ENCODE measurements at places on chromosomes 3 and 15.

DNA sequence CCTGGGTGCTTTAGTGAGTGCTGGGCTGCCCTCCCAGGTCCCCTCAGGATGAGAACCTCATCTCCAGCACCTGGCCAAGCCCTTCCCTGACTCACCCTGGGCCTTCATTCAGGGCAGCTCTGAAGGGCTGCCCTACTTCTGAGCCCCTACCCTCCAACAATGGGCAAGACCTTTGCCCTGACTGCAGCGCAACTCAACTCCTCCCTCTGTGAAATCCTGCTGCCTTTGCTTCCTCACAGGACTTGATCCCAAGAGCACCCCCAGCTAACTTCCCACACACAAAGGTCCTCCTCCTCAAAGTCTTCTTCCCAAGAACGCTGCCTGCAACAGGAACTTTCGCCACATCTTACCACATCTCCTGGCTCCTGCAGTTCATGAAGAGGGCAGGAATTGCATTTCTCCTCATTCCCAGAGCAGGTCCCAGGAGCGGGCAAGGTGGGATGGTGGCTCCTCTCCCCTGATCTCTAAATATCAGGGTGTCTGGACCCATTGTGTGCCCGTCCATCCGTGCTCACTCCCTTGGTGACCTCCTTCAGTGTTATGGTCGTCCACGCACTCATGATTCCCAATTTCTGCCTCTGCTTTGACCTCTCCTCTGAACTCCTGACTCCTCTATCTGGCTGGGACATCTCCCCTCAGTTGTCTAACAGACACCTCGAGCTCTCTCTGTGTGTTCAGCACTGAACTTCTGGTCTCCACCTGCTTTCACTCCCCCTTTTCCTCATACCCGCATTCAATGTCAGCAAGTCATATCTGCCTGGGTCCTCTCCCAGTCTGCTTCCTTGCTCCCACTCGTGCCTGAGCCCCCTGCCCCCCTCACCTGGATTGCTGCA is 4.5 kb upstream of the SSUH2 start:
- DNase-seq = no peak

DNA sequence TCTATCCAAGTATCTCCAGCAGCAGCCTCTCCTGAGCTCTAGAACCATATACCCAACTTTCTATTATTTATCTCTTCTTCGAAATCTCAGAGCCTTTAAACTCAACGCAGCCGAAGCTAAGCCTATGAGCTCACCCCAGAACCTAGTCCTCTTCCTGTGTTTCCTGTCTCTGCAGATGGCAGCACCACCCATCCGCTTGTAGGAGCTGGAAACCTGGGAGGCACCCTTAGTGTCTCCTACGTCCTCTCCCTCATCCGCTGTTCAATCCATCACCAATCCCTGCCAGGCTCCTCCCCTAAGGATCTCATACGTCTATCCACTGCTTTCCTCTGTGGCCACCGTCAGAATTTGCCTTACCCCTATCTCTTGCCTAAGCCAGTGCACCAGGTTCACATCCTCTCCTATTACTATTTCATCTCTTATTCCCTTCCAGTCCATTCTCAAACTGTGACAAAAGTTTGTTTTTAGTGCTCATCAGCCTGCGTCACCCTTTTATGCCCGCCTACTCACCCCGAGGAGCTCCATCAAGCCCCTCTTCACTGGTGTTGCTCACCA is 9.6 kb downstream of the VGLL4 start:
- no peak for DNase-seq

DNA sequence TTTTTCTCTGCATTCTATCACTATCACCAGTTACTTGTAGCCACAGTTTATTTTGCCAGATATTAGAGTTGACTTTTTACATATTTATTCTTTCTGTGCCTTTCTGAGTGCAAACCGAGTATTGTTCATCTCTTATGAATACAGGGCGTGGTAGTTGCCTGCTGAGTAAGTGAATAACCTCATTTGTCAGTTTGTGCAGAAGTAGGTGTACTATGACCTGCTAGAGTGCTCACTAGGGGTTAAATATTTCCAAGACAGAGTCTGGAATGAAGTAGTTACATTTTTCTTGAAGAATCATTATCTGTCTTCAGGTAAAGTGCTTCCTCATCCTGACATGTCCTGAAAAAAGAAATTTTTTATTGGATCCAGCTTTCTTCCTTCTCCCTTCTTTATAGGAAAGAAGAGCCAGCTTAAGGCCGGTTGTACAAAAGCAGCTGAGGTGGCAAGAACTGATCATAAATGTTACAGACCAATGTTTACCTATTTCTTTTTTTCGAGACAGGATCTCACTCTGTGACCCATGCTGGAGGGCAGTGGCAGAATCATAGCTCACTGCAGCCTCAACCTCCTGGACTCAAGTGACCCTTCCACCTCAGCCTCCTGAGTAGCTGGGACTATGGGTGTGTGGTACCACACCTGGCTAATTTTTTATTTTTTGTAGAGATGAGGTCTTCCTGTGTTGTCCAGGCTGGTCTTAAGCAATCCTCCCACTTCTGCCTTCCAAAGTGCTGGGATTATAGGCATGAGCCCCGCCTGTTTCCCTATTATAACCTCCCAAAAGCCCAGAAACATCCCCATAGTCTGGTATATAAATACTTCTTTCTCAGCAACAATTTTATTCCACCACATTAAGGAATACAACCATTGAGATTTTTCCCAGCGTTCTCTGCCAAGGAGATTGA is 182.5 kb downstream of the TPRG1 start:
- no peak for DNase-seq

DNA sequence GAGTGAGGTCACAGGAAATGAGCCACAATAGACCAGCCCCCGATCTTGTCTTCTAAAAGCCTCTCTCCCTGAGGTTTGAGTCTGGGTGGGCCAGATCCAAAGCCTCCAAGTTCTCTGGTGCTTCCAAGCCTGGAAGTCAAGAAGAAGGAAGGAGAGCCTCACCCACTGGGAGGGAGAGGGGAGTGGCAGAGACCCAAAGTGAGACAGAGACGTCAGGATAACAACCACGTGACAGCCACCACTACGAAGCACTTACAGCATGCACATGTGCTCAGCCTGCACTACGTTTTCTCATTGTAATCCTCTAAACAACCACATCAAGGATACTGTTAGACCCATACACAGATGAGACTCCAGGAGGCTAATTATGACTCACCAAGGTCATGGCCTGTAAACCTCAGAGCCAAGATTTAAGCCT is 197.3 kb upstream of the LINGO1 start:
- DNase-seq = no peak

DNA sequence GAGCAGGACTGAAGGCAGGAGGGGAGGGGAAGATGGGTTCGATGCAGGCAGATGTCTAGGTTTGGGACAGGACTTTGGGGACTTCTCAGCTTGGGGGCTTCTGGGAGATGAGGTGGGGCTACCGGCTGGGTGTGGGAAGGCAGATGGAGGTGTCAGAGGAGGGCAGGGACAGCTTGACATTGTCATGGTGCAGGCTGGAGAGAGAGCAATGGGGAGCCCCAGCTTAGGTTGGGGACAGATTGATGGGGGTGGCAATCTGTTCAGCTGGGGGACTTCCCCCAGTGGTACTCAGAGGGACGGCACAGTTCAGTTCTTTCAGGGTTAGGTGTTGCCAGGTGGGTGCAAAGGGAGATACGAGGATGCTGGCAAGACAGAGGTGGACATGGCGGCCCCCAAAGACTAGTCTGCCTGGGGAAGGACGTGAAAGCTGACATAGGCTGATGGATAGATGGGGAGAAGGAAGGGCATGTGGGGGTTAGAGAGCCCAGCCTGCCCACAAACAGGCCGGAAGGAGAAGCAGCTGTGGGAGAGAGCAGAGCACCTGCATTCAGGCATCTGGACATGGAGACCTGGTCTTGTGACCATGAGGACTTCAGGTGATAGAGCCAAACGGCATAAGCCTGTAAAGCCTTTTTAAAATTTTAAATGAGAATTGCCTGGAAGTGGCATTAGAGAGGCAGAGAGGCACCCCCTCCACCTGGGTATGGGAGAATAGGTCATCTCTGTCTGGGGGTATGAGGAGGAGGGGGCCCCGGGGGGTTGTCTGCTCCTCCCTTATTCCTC is 21.1 kb downstream of the ACAA1 start:
- no peak for DNase-seq

- DNase-seq = peak; percentile 51
Observed at GRCh38 chr3:189908646-189909045, 212.1 kb downstream of the P3H2 start.

DNA sequence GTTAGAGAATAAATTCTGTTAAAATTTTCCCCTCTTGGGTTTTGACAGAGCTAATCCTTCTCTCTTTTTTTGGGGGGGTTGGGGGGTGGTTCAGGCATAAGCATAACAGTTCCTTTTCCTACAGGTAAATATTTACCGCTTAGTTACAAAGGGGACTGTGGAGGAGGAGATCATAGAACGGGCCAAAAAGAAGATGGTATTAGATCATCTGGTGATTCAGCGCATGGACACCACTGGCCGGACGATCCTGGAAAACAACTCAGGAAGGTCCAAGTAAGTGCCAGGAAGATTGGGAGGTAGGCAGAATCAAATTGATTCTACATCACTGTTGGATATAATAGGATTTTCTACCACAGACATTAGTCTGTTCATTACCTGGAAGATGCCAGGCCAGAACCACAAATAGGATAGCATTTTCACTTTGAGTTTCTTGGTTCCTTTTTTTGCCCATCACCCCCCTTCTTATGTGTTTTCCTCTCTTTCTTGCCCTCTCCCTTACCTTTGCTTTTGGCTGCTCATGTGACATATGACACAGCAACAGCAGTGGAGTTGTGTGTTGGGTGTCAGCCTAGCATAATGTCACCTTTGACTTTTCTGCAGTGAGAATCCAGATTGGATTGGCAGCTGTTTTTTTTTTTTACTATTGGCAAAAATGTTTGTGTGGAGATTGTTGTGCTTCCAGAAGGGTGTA is 79.0 kb downstream of the CHD2 start:
- no peak for DNase-seq

GRCh38 chr3:123085932-123086627 is 19.3 kb downstream of the PDIA5 start:
- DNase-seq = no peak

DNA sequence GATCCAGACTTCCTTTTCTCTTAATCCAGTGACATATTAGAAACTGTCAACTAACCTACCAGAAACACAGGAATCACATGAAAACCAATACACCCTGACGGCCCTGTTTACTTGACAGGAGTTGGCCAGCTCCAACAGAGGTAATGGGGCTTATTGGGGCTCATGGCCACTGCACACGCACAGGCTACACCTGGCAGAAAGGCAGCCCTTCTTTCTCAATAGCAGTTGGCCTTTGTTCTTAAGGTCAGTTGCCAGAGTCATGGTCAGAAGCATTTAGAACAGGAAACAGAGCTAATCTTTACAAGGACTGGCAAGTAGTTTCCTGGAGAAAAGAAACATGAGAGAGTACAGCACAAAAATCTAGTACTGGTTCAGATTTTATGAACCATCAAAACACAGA is 181.8 kb downstream of the MAGI1 start:
- no peak for DNase-seq

DNA sequence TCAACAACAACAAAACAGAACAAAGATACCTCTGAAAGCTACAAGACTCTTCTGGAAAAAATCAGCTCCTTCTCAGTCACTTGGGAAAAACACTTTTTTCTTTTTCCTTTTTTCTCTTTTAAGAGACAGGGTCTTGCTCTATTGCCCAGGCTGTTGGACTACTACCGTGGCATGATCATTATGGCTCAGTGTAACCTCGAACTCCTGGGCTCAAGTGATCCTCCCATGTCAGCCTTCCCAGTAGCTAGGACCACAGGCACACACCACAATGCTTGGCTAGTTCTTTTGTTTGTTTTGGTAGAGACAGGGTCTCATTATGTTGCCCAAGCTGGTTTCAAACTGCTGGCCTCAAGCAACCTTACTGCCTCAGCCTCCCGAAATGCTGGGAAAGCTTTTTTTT is 12.8 kb downstream of the MYO9A start:
- no peak for DNase-seq

DNA sequence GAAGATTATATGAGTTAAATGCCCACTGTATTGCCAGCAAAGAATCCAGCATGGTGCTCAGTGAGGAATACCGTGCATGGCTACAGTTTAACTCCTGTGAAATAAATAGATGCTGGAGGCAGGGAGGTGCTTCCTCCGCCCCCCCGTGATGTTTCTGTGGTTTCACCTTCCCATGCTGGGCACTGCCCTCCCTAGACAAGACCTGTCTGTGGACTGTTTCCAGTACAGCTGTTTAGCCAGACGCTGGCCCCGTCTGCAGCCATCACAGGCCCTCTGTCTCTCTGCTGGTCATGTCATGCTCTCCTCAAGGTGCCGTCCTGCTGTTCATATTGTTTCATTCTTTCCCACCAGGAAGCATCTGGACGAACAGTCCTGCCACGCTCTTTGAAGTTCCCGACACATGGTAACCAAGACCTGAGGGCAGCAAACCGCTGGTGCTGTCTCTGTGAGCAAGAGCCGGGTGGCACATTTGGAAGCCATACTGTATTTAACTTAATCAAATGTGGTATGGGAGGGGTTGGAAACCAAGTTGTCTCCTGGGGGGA is 31.4 kb downstream of the GOLGA8S start:
- no peak for DNase-seq

GRCh38 chr15:51270706-51271105 is 67.7 kb downstream of the CYP19A1 start:
- no peak for DNase-seq

DNA sequence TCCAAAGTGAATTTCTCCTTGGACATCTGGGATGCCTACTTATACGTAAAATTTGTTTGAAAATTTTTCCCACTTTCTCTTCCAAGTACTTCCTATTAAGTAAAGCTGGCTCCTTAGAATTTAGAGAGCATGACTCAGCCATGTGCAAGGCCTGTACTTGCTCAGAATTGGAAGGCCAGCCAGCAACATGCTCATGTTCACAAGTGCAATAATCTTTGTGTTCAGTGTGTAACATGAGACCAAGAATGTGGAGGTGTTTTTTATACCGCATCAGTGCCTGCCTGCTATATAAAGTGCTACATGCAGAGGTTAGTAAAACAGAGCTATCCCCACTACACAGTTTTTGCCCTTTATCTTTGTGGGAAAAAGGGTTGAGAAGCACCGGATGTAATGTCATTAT is 151.9 kb upstream of the FEZF2 start:
- no peak for DNase-seq

DNA sequence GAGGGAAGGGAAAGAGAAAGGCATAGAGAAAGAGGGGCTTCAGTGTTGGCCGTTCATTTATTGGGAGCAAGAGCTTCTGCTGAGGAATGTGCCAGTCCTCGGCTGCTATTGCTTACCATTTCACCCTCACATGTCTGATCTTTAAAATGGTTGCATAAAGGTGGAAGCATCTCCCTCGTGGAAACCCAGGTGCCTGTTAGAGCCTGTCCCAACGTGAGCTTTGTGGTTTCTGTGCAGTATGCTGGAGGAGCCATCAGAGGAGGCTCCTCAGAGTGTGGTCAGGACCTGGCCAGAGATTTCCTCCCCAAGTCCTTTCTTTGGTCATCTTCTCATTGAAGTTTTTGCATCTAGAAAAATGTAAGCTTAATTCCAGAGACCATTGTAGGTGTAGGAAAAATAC is 34.4 kb downstream of the PSMD6 start:
- DNase-seq = no peak

- DNase-seq = no peak
Observed at GRCh38 chr3:56288258-56288657, 180.0 kb downstream of the ERC2 start.
